ENCODE measurements at places on chromosomes 6 and 20.

- DNase-seq = no peak
These were observed 8.5 kb downstream of the TAP2 start for GRCh38 chr6:32830017-32830416.

- DNase-seq = no peak
These were observed 53.0 kb upstream of the SUPT3H start for GRCh38 chr6:45430590-45431202.

DNA sequence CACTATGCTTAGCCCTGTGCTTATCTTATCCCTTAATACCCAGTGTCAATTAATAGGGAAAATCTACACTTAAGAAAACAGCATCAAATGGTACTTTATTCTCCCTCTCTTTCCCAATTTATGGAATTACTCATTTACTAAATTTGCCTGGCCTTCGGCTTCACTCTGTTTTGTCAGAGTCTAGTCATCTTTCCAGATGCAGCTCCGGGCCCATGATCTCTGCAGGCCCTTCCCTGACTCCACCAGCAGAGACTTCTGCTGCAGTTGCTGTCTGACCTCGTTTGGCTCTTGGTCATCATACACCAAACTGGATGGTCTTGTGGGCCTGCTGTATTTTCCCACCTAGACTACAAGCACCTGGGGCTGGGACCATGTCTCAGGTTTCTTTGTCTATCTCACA, 27.4 kb downstream of the MRS2 start:
- no peak for DNase-seq

- DNase-seq = peak; percentile 52
These were observed 1.9 kb downstream of the SNX5 start for GRCh38 chr20:17966432-17967310.

DNA sequence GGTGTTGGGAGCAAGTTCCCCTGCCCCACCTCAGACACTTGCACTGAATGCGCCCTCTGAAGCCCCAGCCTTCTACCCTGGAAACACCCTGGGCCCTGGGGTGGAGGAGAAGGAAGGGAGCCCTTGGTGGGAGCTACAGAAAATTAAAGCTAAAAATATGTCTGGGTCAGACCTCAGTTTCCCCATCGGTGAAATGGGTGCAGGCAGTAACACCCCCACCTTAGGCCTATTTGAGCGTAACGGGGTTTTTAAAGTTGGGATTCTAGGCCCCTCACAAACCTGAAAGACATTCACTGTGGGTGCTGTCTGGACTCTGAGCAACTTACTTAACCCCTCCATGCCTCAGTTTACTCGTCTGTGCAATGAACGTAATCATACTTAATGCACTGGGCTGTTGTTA, 19.3 kb upstream of the CDH22 start:
- DNase-seq = no peak

- no peak for DNase-seq
These were observed 23.0 kb downstream of the ZSCAN31 start for GRCh38 chr6:28312939-28313338.

DNA sequence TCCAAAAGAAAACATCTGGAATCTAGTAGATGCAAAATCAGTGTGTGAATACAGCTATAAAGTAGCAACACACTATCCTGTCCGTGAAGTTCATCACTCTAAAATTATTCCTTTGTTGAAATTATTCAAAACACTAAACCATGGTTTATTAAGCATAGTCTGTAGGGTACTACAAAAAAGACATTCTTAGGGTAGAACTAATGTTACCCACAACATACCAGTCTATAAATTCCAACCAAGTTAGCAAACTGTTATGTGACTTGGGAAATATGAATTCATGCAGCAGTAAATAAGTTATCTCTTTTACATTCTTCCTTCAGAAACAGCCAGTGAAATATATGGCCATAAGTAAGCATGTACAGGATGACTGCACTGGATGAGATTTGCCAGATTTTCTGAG, 580.3 kb upstream of the ADGRB3 start:
- no peak for DNase-seq

DNA sequence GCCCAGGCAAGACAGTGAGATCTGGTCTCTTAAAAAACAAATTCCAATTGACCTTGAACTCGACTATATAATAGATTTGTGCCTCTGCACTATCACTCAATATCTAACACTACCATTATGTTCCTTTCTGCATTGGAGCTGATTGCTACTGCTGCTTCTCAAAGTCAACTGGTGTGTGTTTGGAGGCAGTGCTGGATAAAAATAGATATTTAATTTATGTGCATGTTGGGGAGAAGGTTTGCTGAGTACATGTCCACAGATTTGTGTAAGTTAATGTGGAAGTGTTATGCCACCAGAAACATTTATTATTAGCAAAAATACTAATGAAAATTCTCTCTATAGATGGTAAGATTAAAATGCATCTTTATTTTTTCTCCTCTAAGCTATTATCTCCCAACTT, 39.5 kb downstream of the ATP9A start:
- no peak for DNase-seq

DNA sequence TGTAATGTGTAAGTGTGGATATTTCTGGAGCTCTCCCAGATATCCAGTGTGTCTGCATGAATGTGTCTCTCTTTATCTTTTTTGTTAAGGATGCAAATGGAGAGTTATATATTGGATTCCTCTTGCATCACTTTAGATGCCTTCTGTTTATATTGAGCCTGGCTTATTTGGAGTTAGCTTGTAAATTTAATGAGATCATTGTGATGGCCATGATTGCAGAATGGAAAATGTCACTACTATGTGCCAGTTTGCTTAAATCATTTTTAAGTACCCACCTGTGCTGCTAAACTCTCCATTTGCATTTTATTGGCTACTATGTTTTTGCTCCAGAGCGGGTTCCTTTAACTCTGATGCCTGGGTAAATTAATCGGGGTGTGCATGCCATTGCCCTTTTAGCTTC, 334.8 kb downstream of the UTRN start:
- DNase-seq = no peak

DNA sequence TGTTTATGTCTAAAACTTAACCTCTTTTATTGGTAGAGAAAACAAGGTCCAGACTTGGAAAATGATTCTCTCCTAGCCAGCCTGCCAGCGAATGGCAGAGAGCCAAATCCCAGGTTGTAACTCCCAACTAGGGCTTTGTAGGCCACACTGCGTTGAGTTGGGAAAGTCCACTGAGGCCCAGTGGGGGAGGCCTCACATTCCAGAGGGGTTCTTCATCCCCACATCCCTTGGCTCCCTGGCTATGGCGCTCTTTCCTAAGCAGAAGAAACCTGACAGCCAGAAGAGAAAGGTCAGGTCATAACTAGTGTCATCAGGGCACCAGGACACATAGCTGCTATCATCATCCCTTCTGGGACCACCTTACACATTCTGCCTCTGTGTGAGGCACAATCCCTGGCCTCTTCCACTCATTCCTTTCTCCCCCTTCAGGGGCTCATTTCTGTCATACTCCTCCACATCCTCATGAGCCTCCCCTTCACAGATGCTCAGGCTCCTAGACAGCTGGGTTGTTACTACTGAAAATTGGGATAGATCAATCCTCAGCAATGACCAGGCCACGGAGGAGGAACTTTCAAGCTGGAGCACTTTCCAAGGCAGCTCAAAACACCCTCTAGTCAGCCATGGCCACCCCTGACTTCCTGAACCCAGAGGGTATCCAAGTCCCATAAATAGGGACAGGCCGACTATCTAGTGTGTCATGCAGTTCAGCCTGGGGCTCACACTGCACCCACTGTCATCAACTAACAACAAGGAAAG, 48.6 kb downstream of the TCP11 start:
- DNase-seq = peak; percentile 65

DNA sequence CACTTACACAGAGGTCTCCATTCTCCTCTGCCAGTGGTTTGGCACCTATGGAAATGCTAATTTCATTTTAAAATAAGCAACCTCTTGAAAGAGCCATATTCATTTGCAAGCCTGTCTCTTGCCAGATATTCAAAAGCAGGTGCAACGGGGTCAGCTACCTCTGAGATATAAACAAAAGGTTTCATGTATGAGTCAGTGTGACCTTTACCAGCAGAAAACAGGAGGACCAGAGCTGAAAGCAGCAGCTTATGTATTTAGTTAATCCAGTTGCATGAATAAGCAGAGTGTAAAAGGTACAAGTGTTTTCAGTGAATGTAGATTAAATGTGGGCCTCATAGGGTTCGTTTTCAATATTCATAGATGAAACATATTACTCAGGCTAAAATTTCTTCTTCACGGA, 56.0 kb downstream of the TENT5A start:
- DNase-seq = peak; percentile 16

DNA sequence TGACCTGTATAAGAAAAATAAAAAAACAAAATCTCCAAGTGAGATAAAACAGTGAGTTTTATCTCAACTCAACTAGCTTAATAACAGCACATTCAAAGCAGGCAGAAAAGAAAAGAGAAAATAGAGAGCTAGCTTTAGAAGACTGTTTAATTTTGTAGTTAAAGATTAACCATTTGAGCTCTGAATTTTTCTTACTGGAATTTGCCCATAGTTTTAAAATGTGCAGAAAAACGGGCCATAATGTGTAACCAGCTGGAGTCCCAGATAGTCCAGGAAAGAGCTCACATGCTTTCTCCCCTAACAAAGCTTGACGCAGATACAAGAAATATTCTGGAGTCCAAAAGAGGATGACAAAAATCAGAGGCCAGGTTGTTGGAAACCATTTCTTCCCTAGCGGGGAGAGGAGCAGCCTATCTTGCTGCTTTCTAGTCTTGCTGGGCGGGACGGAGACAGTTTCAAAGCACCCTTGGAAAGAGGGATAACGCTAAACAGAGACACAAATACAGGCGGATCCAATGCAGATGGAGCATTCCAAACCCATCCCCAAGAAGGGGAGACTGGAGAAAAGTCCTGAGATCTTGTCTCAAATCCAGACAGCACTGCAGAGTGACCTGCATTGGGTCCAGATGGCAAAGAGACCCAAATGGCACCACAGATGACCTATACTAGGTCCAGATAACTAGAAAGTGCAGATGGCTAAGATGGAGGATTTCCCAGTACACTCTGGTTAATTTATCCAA, 16.1 kb downstream of the TTK start:
- DNase-seq = no peak

DNA sequence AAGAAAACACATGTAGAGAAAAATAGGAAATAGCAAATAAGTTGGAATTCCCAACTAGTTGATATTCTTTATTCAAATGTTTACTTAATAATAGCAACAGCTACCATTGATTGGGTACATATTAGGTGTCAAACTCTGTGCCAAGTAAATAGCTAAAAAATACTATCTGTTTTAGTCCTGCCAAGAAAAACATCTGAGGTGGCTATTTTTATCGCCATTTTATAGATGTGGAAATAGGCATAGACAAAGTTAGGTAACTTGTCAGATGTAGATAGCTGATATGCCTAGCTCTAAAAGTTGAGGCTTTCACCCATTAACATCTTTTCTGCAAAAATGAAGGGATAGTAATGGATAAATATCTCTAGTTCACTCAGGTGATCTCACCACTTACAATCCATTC, 549.2 kb upstream of the ID4 start:
- no peak for DNase-seq

GRCh38 chr6:3940703-3941102, 91.5 kb downstream of the FAM50B start:
- no peak for DNase-seq

All from astrocyte of the spinal cord (primary cell).